Right kidney (tissue), 9 donors: ENCODE measurements at places on chromosomes 12 and 14.

DNA sequence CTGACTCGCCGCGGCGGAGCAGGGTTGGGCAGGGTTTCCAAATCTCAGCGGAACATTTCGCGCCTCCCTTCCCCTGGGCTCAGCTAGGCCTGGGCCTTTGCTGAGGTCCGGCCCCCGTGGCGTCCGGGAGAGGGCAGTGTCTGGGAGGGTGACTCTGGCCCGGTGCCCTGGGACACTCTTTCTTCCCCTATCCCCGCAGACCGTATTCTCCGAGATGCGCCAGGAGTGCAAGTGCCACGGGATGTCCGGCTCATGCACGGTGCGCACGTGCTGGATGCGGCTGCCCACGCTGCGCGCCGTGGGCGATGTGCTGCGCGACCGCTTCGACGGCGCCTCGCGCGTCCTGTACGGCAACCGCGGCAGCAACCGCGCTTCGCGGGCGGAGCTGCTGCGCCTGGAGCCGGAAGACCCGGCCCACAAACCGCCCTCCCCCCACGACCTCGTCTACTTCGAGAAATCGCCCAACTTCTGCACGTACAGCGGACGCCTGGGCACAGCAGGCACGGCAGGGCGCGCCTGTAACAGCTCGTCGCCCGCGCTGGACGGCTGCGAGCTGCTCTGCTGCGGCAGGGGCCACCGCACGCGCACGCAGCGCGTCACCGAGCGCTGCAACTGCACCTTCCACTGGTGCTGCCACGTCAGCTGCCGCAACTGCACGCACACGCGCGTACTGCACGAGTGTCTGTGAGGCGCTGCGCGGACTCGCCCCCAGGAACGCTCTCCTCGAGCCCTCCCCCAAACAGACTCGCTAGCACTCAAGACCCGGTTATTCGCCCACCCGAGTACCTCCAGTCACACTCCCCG lies 3.0 kb downstream of the WNT1 start:
- peak; percentile 56 for DNase-seq

DNA sequence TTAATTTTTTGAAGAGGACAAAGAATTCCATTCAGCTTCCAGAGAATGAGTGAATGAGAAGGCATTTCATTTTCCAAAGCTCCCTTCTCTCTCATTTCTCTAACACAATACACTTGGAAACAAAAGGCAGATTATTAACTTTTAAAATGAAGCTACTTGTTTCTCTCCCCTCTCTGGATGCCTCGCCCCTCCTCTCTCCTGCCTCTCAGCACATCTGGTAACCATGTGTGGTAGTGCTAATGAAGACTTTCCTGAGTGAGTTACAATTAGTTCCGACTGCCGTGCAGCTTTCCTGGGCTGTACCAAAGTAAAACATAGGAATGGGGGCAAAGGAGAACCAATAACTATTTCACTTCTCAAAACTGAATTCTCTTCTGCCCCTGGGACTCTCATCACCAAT lies 84.7 kb upstream of the SOX5 start:
- DNase-seq = no peak

GRCh38 chr14:97224016-97224415 lies 426.8 kb downstream of the VRK1 start:
- DNase-seq = no peak

- DNase-seq = no peak
Measured at GRCh38 chr14:47208434-47208833, 467.0 kb downstream of the MDGA2 start.

GRCh38 chr14:25121337-25122129 lies 71.6 kb upstream of the STXBP6 start:
- DNase-seq = no peak

- no peak for DNase-seq
Measured at GRCh38 chr12:93624595-93625294, 52.3 kb downstream of the SOCS2 start.

DNA sequence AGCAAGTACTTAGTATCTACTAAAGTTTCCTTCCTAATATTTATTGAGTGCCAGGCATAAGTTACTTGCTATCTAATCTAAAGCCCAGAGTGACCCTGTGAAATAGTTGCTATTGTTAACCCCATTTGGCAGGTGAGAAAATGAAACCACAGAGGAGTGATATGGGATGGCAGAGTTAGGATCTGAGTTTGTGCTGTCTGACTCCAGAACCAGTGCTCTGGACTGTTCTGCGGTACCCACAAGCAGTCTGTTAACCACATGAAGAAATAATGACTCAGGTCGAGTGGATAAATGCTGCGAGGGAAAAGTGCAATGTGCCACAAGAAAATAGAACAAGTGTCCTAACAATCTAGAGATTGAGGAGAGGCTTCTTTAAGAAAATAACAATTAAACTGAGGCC lies 60.7 kb upstream of the GZMB start:
- no peak for DNase-seq

DNA sequence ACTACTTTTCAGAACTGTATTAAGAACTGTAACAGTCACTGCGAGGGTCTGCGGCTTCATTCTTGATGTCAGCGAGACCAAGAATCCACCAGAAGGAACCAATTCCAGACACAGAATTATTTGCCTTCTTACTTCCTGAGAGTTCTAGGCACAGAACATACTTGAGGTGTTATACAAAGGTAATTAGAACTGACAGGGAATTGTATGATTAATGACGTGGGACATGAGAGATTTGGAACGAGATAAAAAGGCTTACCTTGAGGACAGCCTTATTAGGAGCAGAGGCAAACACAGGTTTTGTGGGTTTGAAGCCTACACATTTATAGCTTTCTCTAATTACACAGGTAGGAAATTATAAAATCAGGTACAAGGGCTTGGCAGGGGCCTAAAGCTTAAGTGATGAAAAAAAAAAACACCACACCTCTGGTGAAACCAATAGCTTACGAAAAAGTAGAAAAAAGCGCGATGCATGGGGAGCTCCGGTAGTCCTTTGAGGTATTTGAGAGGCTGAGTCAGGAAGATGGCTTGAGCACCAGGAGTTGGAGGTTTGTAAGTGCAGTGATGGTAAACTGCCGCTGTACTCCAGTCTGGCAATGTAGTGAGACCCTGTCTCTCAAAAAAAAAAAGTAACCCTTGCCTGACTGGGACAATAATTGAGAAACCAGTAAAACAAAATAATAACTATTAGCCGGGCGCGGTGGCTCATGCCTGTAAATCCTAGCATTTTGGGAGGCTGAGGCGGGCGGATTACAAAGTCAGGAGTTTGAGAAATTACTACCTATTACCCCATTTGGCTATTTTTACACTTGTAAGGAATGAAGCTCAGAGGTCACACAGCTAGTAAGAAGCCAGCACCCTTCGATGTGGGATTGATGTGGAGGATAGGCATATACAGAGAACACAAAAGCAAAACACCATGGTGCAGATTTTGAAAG lies 795 bp upstream of the ACOT2 start:
- DNase-seq = no peak

GRCh38 chr12:72024613-72025012 lies 86.0 kb downstream of the TPH2 start:
- no peak for DNase-seq

GRCh38 chr14:23381871-23382270 lies 5.0 kb downstream of the CMTM5 start:
- no peak for DNase-seq

- no peak for DNase-seq
Measured at GRCh38 chr12:132330549-132330881, 1.1 kb upstream of the GALNT9 start.

DNA sequence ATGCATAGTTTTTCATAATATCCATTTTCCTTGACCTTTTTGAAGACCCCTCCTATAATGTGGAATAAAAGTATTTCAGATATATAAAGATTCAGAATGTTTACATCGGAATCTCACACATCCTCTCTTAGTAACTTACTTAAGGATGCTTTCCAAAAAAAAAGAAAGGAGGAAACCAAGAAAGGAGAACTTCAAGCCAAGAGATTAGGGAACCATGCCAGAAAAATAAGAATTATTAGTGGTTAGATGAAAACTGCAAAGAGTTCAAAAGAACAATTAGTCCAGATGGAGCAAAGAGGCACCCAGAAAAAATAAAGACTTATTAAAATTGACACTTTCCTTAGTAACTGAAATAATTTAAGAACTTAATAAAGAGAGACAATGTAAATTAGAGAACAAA lies 179.2 kb downstream of the DUSP6 start:
- DNase-seq = no peak

DNA sequence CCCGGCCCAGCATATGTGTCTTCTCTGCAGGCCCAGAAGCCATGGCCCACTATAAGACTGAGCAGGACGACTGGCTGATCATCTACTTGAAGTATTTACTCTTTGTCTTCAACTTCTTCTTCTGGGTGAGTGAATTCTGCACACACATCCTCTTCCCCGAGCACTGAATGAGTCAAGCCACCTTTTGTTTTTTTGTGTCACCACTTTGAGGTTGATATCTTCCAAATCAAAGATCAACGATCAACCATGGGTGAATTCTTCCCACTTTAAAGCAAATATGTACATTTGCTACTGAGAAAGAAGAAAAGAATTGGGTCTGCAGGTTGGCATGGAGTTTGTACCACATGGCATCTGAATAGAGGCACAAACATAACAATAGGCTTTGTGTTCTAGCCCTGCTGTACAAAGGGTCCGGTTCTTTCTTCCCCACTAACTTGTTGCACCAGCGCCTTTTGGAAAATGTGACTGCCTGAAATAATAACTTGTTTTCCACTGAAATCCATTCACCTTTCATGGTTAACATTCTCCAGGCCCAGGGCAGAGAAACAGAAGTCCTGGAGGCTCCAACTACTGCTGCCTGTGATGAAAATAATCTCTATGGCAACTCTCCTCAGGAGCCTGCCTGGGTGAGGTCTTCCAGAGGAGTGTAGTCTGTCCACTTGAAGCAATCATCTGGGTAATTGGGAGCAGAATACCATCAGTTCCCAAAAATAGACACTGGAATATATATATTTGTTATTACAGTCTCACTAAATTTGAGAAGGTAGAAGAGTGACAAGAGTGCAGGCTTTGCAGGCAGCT lies 27.6 kb downstream of the TSPAN11 start:
- DNase-seq = no peak

DNA sequence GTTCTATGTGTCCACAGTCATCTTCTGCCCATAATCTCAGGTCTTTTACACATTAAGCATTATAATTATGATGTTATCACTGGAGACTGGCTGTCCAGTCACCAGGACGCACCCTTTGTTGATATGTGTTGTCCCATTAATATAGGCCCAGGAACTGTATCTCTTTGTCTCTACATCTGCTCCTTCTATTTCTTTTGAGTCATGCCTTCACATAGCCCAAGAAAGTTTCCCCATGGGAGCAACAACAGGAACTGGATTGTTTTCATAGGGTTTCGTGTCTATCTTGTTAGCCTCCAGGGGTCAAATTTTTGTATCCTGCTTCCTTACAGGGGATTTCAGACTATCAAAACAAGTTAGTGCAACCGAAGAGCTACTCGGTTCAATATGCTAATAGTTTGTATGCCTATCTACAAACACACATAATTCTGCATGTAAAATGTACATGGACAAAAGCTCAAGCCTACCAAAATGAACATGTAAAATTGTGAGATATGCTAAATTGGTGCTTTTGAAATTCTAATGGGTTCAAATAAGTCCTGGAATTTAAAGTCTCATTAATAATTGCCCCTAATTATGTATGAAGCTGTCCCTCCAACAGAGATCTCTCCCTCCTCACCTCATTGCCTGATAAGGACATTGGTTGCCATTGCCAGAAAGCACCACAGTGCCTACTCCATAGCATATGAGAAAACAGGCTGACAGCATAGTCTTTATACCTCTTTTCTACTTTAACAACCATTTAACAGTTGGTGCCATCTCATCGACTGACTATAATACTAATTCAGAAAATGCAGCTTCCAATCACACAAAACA lies 99.8 kb upstream of the DIO2 start:
- DNase-seq = no peak

GRCh38 chr12:49188201-49188915 lies 522 bp downstream of the TUBA1A start:
- DNase-seq = peak; percentile 95

DNA sequence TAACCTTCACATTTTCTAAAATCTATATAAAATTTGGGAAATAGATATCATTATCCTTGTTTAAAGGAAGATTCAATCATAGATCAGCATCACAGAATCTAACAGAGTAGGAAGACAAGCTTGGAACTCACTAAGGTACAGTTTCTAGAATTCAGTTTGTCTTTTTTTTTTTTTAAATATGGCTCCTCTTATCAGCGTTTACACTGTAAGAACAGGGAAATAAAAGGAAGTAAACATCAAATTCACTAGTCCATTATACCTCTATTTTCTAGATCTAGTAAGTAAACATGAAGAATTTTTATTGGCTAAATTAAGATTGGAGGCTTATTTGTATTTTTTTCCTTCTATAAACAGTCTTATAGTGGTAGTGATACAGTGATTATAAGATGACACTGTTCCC lies 144.9 kb downstream of the LRIG3 start:
- no peak for DNase-seq

DNA sequence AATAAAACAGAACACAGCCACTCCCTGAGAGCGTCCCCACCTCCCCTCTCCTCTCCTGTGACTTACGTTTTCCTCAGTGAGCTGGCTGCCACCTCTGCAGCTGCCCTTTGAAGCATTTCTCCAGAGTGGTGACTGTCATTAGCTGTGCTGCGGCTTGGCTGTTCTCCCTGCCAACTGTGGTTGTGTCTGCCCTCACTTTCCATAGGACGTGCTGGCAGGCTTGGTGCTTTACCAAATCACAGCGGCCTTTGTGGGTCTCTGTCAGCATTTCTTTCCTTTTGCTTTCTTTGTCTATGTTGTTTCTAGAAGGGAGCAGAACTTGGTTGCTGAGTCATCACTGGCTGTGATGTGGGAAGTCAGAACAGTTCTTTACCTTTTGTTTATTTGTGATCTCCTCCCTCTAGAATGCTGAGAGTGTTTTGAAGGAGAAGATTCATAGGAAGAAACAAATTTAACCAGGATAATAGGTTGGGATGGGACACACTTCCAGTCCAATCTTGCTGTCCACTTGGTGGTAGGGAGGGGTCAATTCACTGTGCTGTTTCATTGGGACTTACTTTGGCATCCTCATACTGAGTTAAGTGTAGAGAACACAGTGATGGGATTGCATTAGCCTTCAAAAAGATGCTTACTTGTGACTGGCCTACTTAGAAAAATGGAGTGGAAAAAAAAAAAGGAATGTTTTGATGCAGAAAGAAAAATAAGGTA lies 88.2 kb downstream of the TMX1 start:
- DNase-seq = no peak

- no peak for DNase-seq
Measured at GRCh38 chr14:55976655-55977054, 141.6 kb upstream of the PELI2 start.

GRCh38 chr14:100673085-100673806 lies 53.4 kb upstream of the DLK1 start:
- peak; percentile 50 for DNase-seq

DNA sequence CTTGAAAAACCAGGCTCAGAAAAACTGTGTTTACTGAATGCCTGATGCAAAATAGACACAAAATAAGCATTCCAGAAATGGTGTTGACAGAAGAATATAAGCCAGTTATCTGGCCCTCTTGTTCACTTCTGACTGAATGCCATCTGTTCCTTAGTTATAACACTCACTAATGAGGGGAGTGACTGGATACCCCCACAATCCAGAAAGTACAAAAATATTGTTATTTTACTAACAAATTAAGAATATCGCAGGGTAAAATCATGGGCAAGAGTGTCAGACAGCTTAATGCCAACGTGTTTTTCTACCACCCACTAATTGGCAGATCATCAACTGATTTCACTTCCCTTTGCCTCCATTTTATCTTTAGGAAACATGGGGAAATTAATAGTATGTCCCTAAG lies 477.3 kb upstream of the FLRT2 start:
- DNase-seq = no peak

- no peak for DNase-seq
Measured at GRCh38 chr12:104602406-104602805, 145.7 kb downstream of the CHST11 start.

GRCh38 chr14:20681348-20682126 lies 2.8 kb upstream of the RNASE4 start:
- peak; percentile 86 for DNase-seq
